Peyer's patch (tissue), 4 donors: ENCODE measurements at places on chromosomes 4 and X.

DNA sequence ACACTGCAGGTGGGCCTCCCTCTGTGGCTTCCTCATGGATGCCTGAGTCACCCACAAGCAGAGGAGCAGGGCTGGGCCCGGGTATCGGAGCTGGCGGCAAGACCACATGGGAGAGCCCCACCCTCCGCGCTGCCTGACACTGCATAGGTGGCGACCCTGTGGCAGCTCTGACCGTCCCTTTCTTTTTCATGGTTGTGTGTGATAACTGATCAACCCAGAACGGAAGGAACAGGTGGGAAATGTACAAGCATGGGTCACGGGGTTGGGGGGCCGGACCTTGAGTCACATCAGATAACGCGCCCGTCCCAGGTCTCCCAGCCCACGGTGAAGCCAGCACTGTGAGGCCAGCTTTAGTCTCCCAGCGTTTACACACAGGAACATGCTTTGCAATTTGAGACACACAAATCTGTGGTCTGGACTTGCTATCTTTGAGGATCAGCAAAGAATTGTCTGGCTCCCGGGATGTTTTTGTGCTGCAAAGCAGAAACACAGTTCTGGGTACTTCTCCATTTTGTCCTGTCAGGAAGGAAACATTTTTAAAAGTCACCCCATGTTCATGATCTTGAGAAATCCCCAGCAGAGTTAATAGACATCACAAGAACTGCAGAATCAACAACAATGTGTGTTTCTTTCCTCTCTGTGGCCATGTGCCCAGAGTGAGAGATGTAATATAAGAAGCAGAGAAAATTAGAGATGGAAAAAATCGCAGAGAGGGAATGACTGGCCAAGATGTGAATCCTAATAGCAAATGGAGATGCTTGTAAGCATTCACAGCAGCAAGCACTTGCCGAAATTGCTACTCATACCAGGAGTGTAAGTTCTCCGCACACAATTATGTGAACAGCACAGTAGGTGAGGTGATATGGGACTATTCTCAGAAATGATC lies 70.1 kb upstream of the CBR4 start:
- peak; percentile 62 for DNase-seq

- peak; percentile 83 for DNase-seq
Measured at GRCh38 chrX:118254611-118255010, 91.3 kb upstream of the WDR44 start.

- no peak for DNase-seq
Measured at GRCh38 chrX:19640693-19641374, 125.5 kb upstream of the MAP3K15 start.

DNA sequence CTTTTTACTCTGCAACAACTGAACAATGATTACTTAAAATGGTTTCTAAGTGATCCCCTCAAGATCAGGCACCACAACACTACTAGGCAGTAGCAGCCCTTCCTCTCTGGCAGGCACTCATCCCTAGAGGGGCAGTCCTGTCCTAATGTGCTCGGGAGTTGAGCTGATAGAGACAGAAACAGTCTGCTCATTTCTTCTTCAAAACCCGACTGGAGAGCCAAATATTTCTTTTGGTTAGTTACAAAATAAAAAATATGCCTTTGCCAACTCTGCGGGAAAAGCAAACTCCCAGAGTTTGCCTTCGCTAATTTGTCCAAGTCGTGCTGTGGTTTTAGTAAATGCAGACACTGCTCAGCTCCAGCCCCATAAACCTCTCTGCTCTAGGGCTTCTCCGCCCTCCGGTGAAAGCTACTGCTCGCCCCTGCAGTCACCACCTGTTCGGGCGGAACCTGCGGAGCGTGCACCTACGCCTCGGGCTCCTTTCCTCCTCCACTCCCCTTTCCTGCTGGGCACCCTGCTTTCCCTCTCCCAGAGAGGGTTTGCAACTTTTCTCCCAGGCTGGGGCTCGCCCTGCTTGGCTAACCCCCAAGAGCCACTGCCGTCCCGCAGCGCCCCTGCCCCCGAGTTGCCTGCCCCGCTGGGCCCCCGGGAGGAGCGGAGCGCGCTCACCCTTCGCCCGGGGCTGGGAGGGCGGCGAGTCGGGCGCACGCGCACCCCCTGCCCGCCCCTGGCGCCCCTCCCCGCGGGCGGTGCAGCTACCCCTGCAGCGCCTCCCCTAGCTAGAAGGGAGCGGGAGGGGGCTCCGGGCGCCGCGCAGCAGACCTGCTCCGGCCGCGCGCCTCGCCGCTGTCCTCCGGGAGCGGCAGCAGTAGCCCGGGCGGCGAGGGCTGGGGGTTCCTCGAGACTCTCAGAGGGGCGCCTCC lies at the start of gene NPNT:
Gene NPNT, plus strand, starts transcription at position 812 of the 923 bp plus-strand sequence. CDS start 182 bp downstream, outside the sequence.
- DNase-seq = no peak

- DNase-seq = no peak
Measured at GRCh38 chr4:185566425-185566824, 31.1 kb upstream of the PDLIM3 start.

DNA sequence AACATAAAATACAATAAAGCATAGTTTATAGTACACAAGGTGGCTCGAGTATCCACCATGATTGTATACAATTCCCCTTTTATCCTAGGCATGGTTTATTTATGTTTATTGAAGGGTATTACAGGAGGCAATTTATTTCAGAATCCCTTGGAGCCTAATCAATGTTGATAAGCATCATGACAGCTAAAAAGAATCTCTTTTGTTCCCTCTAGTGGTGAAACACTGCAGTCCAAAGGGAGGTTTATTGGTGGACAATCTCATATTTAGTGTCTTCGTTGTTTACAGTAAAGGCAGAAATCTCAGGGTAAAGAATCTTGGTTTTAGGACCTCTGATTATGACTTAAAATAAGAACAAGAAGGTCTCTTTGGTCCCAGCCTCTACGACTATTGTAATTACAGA lies 1712.5 kb downstream of the C4orf33 start:
- no peak for DNase-seq

DNA sequence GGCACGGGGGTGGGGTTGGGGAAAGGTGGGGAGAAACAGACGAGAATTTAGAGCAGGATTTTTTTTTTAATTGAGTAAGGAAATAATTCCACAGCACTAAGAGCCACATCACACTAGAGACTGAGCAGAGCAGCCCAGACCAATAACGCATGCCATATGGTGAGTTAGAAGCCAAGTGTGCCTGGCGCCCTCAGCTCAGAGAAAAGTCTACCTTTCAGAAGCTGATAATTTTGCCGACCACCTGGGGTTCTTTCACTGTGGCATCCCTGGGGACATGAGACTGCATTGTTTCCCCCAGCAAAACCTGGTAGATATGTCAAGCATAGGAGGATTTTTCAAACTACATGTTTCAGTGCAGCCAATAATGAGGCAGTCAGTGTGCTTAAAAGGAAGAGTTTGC lies 516.8 kb downstream of the SMARCA1 start:
- no peak for DNase-seq

GRCh38 chrX:23786268-23786815 lies 3.4 kb downstream of the SAT1 start:
- no peak for DNase-seq

GRCh38 chr4:74656596-74656995 lies 137.7 kb downstream of the BTC start:
- no peak for DNase-seq

DNA sequence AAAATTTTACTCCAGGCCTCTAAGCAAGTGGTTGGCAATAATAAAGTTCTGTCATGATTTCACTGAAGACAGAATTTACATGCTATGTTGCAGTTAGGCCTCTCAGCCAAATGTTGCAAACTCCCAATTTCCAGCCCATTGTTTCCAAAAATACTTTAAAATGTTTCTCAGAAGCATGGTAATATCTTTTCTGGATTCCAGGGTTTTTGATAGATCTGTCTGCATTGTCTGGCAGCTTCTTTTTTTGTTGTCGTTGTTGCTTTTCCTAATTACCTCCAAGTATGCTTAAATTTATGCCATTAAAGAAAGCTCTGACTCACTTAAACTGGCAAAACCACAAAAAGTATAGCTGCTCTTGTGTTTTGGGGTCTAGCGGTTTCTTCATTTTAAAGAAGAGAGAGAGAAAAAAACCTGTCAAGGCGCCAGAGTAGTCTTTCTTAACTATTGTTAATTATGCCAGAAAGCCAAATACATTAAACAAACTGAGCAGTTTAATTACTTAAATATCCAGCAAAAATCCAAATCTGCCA lies 97.0 kb downstream of the AGTR2 start:
- no peak for DNase-seq

- DNase-seq = no peak
Measured at GRCh38 chr4:32858361-32858760, 2138.2 kb downstream of the PCDH7 start.

- no peak for DNase-seq
Measured at GRCh38 chrX:52424656-52425055, 55.8 kb downstream of the XAGE2 start.

DNA sequence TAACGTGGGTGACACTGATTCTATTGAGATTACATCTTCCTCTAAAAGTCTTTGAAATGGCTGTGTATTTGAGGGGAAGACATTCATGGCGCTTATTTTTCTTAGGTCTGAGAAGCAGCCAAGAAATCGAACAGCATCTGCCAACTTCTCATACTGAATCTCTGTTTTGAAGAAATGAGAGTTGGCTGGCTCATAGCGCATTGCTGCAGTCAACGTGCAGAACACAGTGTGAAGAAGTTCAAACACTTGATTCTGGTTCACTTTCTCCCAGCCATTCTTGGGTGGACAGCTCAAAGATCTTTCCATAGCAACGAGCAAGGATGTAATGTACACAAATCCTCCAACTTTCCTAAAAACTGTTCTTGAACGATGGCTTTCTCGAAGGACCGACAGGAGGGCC lies 156.5 kb downstream of the WDFY3 start:
- no peak for DNase-seq

- DNase-seq = no peak
Measured at GRCh38 chr4:80171656-80172055, 25.6 kb upstream of the PRDM8 start.

DNA sequence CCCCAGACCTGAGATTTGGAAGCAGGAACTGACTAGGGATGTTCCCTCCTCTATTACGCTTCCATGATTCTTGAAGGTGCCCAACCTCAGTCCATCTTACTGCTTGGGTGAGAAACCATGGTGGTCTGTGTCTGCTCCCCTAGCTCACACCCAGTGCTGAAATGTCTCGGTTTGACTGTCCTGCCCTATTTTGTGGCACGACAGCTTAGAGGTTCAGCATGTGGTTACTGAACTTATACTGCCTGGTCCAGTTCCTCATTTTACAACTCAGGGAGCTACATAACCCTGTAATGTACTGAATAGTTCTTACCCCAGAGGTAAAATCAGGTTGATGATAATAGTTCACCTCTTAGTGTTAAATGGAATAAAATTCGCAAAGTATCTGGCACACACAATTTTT lies 203.1 kb downstream of the RBM46 start:
- no peak for DNase-seq

GRCh38 chr4:187109636-187110035 lies 386.0 kb upstream of the FAT1 start:
- DNase-seq = no peak

GRCh38 chr4:138938366-138938690 lies 77.3 kb upstream of the NOCT start:
- no peak for DNase-seq

DNA sequence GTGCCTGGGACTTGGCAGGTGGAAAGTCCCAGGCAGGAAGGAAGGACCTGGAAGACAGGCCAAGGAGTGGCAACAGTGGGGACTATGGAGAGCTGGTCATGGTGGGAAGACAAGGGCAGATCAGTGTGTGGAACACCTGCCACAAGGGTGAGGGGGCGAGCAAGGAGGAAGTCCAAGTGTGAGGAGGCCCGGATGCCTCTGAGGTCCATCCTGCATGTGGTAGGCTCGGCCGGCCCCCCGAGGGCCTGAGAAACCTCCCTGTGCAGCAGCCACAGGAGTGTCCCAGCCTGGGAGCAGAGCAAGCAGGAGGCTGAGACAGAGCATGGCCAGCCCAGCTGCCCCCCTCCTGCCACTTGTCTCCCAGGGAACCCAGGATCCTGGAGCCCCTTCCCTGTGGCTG lies 40.5 kb upstream of the PSAPL1 start:
- no peak for DNase-seq

DNA sequence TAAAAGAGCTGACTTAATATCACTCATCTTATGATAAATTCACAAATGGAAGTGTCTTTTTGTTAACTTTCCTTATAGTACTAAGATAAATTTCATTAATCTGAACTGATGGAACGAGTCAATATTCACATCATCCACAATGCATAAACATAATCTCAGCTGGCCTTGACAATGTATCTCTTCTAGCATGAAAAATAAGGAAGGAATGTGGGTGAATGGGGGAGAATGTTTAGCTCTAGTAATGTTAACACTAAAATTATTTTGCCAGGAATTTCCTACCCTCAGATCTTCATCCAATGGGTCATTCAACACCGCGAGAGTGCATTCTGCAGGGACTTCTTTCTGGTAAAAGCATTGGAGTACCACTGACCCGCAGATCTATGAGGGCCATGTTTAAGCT lies 15.8 kb downstream of the TRPC3 start:
- DNase-seq = no peak

- DNase-seq = no peak
Measured at GRCh38 chr4:102623622-102624021, 122.5 kb downstream of the NFKB1 start.

DNA sequence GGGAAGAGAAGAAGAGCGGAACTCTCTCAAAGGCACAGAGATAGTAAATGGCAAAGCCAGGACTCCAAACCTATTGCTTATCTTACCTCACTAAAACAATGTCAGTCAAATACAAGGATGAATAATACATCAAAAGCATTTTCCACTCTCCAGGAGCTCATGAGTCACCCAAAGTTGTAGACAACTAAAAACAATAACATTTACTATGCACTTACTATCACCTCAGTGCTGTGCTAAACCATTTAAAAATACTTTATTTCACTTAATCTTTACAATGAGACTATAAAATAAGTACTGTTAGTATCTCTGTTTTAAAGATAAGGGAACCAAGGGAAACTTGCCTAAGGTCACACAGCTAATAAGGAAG lies 163.2 kb upstream of the SPANXC start:
- DNase-seq = no peak

GRCh38 chr4:76214177-76214675 lies 602 bp upstream of the SCARB2 start:
- peak; percentile 64 for DNase-seq

GRCh38 chr4:87390551-87390890 lies 467 bp downstream of the HSD17B11 start:
- no peak for DNase-seq

GRCh38 chrX:120262859-120263708 lies 12.5 kb downstream of the ZBTB33 start:
- DNase-seq = no peak

- no peak for DNase-seq
Measured at GRCh38 chr4:78651250-78651860, 99.8 kb downstream of the ANXA3 start.

- no peak for DNase-seq
Measured at GRCh38 chr4:56696056-56696455, 15.0 kb upstream of the HOPX start.

DNA sequence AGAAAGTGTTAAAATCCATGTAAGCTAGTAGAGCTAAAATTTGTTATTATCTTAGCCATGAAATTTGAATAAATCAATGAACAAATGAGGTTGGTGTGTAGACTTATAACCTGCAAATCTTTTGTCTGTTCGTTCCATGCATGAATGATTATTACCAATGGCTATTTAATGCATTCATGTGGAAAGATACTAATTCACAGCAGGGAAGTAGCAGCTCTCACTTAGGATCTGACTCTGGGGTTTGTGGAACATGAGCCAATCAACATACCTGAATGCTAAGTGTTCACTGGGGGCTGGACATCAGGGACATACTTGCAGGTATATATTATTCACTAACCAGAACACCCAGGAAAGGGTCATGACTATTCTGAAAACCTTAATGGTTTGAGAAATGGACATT lies 444.1 kb downstream of the STIM2 start:
- no peak for DNase-seq
